ENCODE measurements at places on chromosomes 1 and 21.

GRCh38 chr1:181251713-181252075, 163.2 kb downstream of the IER5 start:
- no peak for DNase-seq

DNA sequence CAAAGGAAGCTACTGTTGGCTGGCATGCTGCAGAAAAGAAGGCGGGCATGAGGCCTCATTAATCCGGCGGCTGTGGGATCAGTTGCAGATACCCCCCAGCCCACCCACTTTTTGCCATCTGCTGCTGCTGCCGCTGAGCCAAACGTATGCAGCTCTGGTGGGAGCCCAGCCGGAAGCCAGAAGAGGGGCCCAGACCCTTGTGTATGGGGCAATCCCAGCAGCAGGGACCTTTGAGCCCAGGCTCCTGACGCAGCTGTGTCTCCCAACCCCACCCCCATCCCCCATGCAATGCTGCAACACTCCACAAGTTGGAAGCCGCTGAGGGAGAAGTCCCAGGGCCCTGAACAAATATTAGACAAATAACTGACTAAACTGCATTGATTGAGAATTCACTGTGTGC, 106.0 kb downstream of the ELAVL4 start:
- no peak for DNase-seq

- no peak for DNase-seq
These were observed 46.6 kb downstream of the PCP4 start for GRCh38 chr21:39913706-39914305.

- no peak for DNase-seq
These were observed 322.1 kb upstream of the LYPLAL1 start for GRCh38 chr1:218851586-218851985.

DNA sequence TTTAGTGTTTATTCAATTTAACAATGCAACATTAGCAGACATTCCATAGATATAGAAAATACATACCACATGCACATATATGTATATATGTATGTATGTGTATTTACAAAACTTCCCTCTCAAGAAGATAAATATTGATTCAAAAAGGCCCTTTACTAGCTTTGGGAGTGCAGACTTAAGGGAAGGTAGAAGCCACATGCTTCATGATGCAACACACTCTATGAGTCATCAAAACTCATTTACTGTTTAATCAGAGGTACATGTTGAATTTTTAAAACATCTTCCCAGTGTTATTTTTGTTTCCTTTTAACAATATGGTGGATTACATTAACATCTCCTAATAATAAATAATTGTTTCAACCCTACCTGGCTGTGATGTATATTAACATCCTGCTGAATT, 61.4 kb upstream of the KIRREL1 start:
- DNase-seq, result no peak

DNA sequence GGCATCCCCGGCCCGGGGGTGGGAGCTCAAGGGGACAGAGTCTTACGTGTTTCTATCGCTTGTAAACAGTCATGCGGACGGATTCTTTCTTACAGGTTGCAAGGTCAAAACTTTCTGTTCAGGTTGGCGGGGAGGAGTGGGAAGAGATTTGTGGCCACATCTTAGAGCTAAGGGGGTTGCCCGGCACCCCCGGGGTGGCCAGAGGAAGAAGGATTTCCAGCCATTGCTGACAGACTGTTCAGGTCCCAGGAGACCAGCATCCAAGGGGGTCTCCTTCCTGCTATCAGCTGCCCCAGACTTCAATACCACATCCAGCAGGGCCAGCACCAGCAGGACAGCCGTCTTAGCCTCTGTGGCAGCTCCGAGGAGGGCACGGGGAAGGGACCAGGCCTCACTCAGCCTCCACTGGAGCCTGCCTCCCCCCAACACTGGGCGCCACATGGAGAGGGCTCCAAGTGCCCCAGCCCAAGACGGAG, 52.0 kb downstream of the KIF21B start:
- no peak for DNase-seq

- DNase-seq, result no peak
These were observed 15.4 kb upstream of the SLC5A9 start for GRCh38 chr1:48207131-48207530.

- no peak for DNase-seq
These were observed 43.8 kb downstream of the RBM11 start for GRCh38 chr21:14259747-14260146.

- no peak for DNase-seq
These were observed 151.0 kb downstream of the CDC7 start for GRCh38 chr1:91651661-91652071.

GRCh38 chr1:193281894-193282293, 95.5 kb upstream of the B3GALT2 start:
- no peak for DNase-seq

GRCh38 chr1:9004031-9004699, 22.1 kb downstream of the SLC2A7 start:
- DNase-seq, result no peak

DNA sequence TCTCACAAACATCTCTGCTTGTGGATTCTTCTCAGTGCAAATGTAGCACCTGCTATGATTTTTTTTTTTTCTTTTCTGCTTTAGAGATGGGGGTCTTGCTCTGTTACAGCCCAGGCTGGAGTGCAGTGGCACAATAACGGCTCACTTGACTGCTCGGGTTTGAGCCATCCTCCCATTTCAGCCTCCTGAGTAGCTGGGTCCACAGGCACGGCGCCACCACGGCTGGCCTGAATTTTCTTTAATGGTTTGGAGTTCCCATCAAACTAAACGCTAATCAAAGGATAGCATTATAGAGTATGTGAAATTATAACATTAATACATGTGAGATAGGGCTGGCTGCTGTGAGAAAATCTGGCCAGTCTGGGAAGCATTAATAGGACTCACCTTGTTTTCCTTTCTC, 7.2 kb upstream of the PTGER3 start:
- no peak for DNase-seq

GRCh38 chr1:32350785-32351398, 11.4 kb downstream of the FAM229A start:
- DNase-seq, result peak; percentile 77

GRCh38 chr1:23978805-23979204, 1.3 kb downstream of the SRSF10 start:
- DNase-seq, result no peak

DNA sequence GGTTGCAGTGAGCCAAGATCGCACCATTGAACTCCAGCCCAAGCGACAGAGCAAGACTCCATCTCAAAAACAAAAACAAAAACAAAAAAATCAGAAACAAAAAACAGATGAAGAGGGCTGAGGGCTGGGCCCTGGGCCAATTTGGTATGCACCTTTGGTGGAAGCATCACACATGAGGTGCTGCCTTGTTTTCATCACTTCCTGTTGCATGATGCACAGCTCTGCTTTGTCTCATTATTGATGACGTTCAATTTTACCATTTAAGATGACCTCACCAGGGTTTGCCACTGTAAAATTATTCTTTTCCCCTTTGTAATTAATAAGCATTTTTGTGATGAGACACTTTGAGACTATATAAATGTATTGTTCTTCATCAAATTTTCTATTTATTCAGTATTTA, 9.8 kb upstream of the IFNAR2 start:
- DNase-seq, result no peak

- no peak for DNase-seq
These were observed 19.8 kb upstream of the UBXN10 start for GRCh38 chr1:20166051-20166450.

- DNase-seq, result no peak
These were observed 348.9 kb downstream of the KCNT2 start for GRCh38 chr1:196259316-196259715.

DNA sequence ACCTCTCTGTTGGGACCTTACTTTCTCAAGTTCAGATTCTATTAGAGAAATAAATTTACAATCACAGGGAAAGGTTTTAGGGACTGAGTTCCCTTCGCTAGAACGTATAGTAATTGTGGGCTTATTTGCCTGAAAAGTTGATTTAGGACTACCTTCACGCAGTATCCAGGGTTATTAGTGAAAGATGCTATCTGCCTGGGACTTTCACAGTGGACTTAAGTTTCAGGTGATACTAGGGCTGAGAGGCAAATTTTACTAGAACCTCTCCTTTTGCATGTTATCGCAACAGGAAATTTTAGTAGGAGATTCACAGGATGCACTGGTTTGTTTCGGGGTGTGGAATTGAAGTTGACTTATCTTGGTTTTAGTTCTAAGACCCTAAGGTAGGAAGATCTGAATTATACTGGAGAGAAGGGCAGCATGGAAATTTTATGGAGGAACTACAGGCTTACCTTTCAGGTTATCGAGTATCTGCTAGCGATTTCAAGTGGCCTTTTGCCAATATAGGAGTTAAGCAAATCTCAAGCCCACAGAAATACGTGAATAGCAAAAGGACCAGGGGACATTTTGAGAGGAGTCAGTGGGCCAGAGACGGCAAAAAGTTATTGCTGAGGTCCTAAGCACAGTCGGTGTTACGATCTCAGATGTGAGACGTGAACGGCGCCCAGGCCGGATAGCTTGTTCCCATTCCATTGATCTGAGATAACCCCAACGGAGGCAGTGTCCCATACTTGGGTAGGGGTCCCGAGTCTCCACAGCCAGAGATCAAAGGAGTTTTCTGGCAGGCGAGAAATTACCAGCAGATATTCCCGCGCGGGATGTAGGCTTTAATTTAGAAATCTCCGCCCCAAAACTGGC, 723 bp upstream of the GNAI3 start:
- DNase-seq, result no peak

- no peak for DNase-seq
These were observed 12.8 kb downstream of the CADM3 start for GRCh38 chr1:159184201-159184600.

DNA sequence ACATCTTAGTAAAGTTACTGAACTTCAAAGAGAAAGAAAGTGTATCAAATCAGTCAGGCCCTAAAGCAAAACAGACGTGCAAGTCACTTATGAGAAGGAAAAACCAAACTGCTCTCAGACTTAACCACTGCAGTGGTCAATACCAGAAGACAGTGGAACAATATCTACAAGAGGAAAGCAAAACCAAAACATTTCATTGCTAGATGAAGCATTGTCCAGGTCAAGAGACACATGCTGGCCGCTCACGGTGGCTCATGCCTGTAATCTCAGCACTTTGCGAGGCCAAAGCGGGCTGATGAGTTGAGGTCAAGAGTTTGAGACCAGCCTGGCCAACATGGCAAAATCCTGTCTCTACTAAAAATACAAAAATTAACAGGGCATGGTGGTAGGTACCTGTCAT, 82.0 kb upstream of the MROH9 start:
- DNase-seq, result no peak

GRCh38 chr1:193846411-193846810, 660.0 kb upstream of the B3GALT2 start:
- no peak for DNase-seq

- no peak for DNase-seq
These were observed 33.4 kb downstream of the CACNA1E start for GRCh38 chr1:181516706-181517105.

DNA sequence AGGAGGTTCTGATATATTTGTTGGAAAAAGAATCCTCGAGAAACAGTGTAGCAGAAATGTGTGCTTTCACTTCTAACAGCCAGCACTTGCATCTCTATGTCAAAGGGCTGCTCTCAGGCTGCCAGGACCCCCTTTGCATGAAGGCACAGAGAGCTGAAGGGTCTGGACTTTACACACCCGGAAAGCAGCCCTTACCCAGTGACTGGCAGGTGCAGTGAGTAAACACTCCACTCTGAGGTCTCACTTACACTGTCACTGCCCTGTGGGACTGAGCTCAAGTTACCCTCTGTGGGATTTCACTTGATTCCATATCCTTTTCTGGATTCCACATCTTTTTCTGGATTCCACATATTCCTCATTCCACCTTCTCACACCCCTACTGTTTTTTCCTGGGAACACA, 40.8 kb upstream of the PPP2R5A start:
- DNase-seq, result no peak

- no peak for DNase-seq
These were observed 41.6 kb downstream of the PARP1 start for GRCh38 chr1:226366290-226366689.

GRCh38 chr1:76209238-76209637, 134.7 kb downstream of the ST6GALNAC3 start:
- DNase-seq, result no peak

DNA sequence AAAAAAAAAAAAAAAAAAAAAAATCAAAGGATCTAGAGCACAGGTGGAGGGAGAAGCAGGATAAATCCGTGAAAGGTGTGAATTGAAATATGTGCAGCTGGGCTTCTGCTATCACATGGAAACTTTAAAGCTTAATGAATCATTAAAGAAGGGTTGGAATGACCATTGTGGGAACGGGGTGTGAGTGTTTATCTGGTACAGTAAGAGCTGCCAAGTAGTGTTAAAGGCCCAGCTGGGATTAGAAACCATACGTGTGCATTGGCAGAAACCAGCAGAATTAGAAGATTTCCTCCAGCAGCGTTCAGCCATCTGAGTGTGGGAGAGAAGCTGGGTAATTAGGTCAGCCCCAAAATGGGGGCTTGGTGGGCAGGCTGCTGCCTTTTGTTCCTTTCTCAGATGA, 13.5 kb downstream of the FALEC start:
- no peak for DNase-seq

DNA sequence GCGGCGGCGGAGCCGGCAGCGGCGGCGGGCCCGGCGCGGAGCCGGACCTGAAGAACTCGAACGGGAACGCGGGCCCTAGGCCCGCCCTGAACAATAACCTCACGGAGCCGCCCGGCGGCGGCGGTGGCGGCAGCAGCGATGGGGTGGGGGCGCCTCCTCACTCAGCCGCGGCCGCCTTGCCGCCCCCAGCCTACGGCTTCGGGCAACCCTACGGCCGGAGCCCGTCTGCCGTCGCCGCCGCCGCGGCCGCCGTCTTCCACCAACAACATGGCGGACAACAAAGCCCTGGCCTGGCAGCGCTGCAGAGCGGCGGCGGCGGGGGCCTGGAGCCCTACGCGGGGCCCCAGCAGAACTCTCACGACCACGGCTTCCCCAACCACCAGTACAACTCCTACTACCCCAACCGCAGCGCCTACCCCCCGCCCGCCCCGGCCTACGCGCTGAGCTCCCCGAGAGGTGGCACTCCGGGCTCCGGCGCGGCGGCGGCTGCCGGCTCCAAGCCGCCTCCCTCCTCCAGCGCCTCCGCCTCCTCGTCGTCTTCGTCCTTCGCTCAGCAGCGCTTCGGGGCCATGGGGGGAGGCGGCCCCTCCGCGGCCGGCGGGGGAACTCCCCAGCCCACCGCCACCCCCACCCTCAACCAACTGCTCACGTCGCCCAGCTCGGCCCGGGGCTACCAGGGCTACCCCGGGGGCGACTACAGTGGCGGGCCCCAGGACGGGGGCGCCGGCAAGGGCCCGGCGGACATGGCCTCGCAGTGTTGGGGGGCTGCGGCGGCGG, 1.0 kb downstream of the ARID1A start:
- DNase-seq, result peak; percentile 20

DNA sequence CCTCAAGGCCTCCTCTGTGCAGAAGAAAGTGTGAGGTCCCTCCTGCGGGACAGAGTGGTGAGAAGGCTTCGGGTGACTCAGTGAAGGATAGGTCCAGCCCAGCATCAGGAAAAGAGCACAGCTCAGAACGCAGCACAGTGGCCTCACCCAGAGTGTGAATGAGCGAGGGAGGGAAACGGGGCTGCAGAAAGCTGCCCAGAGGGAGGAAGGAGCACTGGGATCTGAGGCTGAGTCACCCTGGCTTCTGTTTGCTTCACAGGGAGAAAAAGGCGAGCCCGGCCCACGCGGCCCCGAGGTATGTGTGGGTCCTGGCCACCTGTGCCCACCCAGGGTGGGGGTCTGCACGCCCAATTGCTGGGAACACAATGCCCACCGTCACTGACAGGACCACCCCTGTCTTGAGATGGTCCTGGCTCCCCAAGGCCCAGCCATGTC, 24.3 kb downstream of the COL6A2 start:
- no peak for DNase-seq

- no peak for DNase-seq
These were observed 123.2 kb downstream of the NR5A2 start for GRCh38 chr1:200150721-200151120.

GRCh38 chr1:187310038-187310631, 481.4 kb downstream of the PLA2G4A start:
- DNase-seq, result no peak
